ENCODE measurements at places on chromosomes 3 and 15.
A peak's percentile ranks its signal among the peaks of the same experiment; 100 is the strongest.

- DNase-seq = peak; percentile 15
These were observed 13.1 kb upstream of the ALCAM start for GRCh38 chr3:105353485-105354161.

GRCh38 chr3:71989165-71989564, 204.2 kb upstream of the PROK2 start:
- no peak for DNase-seq

- DNase-seq = no peak
These were observed 609.1 kb upstream of the BCHE start for GRCh38 chr3:166446291-166446690.

GRCh38 chr15:82944056-82944455, 8.5 kb downstream of the HOMER2 start:
- DNase-seq = no peak

- no peak for DNase-seq
These were observed 49.1 kb downstream of the CCNL1 start for GRCh38 chr3:157110761-157111278.

DNA sequence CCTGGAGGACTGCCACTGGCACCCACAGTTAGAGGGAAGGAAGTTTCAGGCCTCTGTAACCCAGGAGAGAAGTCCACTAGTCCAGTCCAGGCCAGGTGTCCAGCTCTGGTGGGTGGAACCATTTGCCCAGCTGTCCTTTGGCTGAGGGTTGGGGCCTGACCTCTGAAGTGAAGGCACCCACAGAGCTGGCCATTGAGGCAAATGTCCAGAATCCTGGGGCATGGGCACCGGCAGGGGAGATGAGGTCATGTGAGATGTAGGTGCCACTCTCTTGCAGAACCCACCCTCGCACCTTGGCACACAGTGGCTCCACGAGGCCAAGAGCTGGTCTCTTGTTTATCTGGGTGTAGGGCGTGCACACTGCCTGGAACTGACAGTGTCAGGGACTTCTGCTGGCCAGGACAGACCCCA, 162.8 kb downstream of the SMAD6 start:
- DNase-seq = no peak

- DNase-seq = peak; percentile 58
These were observed 170.5 kb upstream of the PROK2 start for GRCh38 chr3:71955240-71956068.

GRCh38 chr3:64355401-64355807, 130.1 kb upstream of the PRICKLE2 start:
- DNase-seq = no peak

DNA sequence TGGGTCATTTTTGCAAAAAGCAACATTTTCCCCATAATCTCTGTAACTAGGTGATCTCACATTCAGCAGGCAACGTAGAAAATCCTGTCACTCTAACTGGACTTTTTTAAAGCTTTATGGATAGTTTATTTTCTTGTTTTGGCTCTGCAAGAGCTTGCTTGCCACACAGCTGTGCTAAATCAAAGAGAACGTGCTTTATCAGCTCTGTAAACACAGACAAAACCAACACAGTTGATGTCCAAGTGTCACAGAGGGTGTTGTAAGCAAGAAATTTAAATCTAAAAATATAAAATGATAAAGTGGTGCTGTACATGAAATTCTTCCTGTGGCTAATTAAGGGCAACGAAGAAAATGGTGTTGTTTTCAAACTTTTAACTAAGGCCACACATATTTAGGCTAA, 97.5 kb upstream of the STAC start:
- no peak for DNase-seq

DNA sequence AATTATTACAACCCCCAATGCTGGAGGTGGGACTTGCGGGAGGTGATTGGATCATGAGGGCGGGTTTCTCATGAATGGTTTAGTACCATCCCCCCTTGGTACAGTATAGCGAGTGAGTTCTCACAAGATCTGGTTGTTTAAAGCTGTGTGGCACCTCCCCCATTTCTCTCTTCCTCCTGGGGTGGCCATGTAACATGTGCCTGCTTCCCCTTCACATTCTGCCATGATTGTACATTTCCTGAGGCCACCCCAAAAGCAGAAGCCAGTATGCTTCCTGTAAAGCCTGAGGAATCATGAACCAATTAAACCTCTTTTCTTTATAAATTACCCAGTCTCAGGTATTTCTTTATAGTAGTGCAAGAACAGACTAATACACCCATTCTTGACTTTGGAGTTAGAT, 20.3 kb upstream of the PROK2 start:
- DNase-seq = no peak

DNA sequence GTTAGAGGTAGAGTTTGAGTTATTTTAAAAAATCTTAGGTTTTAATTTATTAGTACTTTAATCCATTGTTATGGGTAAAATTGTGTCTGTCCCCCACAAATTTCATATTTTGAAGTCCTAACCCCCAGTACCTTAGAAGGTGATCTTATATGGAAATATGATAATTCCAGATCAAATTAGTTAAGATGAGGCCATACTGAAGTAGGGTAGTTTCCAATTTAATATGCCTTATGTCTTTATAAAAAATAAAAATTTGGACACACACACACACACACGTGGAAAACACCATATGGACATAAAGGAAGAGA, 18.6 kb upstream of the ADGRG7 start:
- no peak for DNase-seq

GRCh38 chr3:155869691-155870090, 759 bp upstream of the GMPS start:
- no peak for DNase-seq

DNA sequence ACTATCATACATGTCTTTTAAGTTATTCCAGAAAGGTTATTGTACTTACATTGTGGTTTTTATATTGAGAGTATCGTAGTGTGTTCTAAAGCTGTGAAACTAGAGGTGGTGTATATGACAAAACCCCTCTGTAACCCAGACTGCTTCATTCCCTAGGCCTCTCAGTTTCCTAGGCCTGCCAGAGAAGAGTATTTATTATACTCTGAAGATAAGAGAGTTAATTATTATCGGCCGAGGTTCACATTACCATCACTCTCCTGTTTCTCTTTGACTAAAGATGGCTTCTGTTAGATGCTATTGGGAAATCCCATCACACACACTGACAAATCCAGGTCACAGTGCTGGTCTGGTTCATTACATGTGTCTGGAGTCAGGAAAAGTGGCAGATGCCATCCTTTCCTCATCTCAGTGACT, 20.5 kb downstream of the EXOSC7 start:
- DNase-seq = no peak

GRCh38 chr15:60297047-60297446, 100.7 kb downstream of the ANXA2 start:
- no peak for DNase-seq

DNA sequence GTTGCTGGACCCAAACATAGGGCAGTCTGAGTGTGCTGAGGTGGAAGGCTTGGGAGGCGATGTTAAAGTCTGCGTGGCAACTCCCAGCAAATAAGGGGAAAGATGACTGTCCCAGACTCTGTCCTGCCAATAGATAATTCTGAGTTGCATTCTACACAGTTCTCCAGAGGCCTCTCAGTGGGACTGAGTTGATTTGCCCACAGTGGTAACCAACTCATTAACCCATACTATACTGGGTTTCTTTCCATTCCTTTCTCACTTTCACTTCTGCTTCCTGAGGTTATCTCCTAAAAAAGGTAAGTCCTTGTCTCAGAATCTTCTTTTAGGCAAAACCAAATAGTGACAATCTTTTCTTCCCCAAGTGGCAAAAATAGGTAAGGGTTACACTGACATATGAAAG, 549.9 kb upstream of the DPPA4 start:
- no peak for DNase-seq

- DNase-seq = no peak
These were observed 23.8 kb downstream of the AP3S2 start for GRCh38 chr15:89870006-89870405.

- no peak for DNase-seq
These were observed 109.7 kb upstream of the GOLIM4 start for GRCh38 chr3:168205451-168205850.

GRCh38 chr3:35932995-35933394, 293.7 kb downstream of the ARPP21 start:
- DNase-seq = no peak

- peak; percentile 2 for DNase-seq
These were observed 464.9 kb downstream of the MFSD1 start for GRCh38 chr3:159266779-159267178.

DNA sequence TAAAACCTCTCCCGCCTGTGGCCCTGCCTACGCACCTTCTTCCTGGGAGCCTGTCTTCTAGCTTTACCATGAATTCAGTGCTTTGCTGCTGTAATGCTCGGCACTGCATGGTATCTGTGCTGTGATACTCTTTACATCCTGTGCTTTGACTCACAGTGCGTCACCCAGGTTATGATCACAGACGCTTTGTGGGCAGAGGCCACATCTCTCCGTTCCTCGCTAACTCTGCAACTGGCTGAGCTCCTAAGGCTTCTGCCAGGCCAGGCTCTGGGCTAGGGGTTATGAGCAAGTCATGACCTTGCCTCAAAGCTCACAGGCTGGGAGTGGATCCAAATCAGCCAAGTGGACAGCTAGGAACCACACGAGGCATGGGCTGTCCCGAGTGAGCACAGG, 23.2 kb downstream of the SPTBN5 start:
- DNase-seq = peak; percentile 25

- peak; percentile 38 for DNase-seq
These were observed 325 bp downstream of the ALCAM start for GRCh38 chr3:105367063-105367405.

DNA sequence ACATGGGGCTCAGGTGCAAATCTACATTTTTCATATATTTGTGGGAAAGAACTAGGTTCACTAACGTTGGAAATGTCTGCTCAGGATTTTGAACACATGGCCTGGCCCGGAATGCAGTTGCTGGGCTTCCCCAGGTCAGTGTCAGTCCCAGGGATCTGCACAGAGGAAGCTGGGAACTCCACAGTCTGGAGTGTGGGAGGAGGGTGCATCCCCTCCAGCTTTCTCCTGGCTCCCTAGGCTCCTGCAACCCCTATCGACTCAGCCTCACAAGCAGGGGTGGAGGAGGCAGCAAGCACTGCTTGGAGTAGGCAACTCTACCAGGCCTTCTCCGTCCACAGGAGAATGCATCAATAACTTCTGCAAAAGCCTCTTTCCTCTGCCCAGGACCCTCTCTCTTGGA, 30.1 kb upstream of the HCN4 start:
- no peak for DNase-seq

DNA sequence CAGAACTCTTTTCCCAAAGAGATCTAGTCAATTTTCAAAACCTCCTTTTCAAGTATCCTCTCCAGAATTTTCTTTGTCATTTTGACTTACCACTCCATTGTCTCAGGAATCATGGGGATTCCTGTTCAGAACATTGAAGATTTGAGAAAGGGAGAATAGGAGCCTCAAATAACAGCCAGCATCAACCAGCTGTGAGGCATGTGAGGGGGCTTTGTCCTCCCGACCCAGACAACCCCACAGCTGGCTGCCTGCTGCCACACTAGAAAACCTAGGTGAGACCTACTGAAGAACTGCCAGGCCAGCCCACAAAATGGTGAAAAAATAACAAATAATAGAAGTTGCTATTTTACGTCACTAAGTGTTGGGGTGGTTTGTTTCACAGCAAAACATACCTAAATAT, 5.9 kb upstream of the ARHGEF26 start:
- no peak for DNase-seq

DNA sequence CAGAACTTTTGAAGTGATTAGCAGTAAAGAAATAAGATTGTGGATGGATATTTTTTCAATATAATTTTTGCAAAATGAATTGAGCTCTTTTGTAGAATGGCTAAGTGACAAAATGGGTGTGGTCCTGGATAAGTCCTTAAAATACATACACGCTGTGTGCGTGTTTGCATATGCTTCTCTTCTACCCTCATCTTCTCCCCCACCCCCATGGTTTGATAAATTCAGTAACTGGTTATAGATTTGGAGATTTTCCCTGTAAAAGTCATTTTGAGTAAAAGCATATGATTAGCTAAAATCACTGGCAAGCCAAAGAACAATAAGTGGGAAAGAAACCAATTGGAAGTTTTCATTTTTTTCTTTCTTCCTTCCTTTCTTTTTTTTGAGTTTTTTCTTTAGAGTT, 453.9 kb upstream of the MDFIC2 start:
- DNase-seq = no peak

DNA sequence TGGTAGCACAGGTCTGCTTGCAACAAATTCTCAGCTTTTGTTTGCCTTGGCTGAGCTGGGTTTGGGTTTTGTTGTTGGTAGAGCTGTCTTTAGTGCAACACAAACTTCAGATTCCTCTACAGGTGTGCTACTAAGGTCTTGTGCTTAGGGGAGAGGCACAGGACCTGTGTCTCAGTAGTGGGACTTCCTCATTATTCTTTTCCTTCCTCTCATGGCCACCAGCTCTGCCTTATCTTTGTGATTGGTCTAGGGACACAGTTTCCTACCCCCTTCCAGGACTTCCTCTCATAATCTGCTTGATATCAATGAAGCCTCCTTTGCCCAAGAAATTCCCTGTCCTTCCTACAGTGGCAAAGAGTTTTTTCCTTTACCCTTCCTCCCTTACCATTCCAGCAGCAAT, 24.9 kb upstream of the DNAAF4 start:
- DNase-seq = no peak

- no peak for DNase-seq
These were observed 30.6 kb upstream of the FAM107A start for GRCh38 chr3:58607816-58608215.
